ENCODE measurements at places on chromosomes 7 and 10.

DNA sequence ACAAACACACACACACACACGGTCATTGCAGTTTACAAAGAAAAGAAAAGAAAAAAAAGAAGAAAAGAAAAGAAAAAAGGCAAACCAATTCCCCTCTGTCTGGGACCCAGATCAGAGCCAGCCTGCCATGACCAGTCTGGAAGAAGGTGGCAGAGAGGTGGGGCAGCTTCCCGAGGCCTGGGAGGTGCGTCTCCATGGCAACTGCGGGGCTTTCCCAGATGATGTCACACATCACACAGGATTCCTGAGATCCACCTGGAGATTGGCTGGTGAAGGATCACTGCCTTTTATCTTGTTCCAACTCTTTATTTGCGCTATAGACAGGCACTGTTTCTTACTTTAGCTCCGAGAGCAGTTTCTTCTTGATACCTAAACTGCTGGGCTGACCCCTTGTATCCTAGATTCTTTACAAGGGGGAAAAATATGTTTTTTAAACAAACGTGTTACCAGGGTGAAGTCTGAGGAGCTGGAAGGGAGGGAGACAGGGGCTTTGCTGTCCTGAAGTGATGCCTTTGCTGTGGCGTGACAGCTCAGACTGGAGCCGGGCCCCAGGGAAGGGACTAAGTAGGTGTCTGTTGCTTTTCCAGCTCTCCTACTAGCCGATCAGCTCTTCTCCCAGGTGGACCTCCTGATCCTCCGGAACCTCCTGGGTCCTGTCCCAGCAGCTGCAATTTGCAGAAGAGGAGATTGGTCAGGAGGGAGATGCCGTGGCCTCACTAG, 298.5 kb downstream of the KLF6 start:
- DNase-seq: no peak

DNA sequence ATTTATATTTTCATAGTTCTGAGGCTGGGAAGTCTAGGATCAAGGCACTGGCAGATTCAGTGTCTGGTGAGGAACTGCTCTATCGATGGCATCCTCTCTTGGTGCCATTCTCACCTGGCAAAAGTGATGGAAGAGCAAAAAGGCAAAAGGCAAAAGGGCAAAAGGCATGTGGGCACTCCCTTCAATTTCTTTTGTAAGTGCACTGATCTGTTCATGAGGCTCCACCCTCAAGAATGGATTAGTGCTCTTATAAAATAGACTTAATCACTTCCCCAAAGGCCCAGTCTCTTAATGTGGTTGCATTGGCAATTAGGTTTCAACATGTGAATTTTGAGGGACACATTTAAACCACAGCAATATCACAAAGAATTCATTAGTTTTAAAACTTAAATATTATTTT, 16.1 kb downstream of the TAS2R60 start:
- no peak for DNase-seq

DNA sequence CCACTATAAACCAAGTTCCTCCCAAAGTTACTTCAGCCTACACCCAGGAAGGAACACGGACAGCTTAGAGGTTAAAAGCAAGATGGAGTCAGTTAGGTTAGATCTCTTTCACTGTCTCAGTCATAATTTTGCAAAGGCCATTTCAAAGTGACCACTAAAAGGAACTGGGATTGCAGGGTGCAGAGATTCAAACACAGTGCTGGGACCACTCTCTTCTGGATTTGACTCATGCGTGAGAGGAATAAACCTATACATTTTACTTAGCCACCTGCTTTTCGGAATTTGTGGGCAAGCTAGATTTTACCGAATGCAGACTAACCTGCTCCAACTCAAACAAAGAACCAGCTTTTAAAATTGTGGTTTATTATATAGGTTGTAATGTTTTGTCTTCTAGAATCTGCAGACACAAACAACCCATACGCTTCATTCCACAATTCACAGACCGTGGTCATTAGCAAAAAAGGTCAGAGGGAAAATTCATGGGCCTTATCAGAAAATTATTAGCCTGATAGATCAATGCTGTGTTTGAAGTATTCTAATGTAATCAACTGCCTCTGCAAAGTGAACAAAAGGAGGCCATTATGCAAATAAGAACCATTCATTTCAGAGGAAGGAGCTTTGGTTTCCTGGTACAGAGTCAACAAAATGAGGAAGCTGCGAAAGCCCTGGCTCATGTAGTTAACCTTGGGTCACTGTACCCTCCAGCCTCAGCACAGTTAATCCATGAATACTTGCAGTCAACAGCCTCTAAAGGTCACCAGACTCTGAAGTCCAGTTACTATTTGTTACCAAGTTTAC, 342.7 kb upstream of the KLF6 start:
- no peak for DNase-seq

DNA sequence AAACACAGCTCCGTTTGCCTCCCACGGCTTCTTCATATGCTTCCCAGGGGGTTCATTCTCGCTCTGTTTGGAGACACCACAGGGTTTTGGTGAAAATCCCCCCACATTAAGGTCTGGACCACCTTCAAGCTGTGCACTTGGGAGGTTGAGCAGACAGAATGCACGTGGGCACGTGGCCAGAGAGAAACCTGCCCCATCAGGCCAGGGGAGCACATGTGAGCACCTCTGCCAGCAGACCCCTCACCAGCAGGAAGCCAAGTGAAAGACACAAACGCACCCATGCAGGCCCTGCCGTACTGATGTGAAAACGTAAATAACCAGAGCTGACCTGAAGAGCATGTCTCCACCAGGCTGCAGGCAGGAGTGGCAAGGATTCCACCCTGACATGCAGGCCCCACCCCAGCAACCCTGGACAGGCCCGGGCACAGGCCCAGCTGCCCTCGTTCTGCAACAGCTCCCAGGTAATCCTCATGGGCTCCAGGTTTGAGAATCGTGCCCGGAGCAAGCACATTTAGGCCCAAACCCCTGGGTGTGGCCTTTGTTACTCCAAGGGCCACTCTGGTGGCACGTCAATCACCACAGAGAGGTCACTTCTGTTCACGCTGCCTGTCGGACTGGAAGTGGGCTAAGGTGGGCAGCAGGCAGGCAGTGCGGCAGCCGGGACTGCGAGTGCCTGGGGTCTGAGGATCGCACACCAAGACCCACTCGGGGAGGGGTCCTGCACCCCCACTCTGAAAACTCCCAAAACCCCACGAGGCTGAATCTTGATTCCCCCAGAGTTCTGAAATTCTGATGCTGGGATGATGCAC, 184.4 kb downstream of the PTPRN2 start:
- no peak for DNase-seq

GRCh38 chr10:58433571-58433970, 48.4 kb downstream of the TFAM start:
- no peak for DNase-seq

DNA sequence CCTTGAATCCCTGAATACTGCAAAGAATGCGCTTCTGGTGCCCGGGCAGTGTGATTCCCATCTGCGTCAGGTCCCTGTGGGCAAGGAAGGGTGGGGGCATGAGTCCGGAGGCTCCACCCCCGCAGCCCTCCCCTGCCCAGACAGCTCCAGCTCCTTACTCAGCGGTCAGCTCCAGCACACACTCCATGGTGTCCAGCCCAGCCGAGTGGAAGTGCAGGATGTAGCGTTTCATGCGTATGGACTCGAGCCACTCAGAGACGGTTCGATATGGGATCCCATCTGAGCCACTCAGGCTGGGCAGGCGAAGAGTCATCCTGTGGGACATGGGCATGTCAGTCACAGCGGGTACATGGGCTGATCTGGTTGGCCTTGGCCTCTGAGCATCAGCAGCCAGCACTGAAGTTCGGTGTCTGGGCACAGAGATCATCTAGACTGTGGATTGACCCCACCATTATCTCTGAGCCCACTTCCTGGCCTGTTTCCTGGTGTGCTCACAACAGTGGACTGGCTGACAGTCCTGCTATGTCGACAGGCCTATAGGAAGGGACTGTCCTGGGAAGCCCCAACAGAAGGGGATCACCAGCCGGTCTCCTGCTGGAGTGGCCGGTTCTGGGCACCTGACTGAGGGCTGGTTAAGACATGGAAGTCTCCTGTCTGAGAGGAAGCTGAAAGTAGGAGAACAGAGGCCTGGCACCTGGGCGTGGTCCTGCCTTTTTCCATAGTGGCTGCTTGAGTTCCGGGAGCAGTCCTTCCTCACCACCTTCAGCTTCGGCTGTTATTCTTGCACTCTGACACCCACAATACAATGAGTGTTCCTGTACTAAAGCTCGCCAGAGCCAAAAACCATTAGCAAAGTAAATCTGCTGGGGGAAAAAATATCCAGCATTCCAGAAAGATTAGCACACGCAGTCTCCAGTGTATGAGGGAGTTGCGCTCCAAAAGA, 10.6 kb downstream of the ZYX start:
- peak; percentile 80 for DNase-seq

GRCh38 chr7:30752979-30753378, 1.0 kb downstream of the INMT start:
- no peak for DNase-seq
